ENCODE measurements at places on chromosomes 11 and 22.

GRCh38 chr22:47963660-47964059 is 1201.2 kb downstream of the TBC1D22A start:
- DNase-seq, result no peak

DNA sequence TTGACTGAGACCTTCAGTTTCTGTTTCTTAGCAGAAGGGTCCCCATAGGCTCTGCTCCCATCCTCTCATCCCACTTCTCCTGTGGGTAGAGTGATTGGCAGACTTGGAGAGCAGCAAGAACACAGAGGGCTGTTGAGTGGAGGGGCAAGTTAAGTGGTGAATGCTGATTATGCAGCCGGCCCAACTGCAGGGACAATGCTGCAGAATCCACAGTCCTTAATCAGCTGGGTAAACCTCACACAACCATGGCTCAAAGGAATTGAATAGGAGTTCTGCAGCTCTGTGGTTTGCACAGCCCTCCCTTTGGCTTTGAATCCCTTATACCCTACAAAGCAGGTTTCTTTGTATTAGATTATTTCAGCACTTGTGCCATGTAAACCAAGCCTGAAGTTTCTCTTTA is 161.1 kb downstream of the NAV2 start:
- DNase-seq, result no peak

DNA sequence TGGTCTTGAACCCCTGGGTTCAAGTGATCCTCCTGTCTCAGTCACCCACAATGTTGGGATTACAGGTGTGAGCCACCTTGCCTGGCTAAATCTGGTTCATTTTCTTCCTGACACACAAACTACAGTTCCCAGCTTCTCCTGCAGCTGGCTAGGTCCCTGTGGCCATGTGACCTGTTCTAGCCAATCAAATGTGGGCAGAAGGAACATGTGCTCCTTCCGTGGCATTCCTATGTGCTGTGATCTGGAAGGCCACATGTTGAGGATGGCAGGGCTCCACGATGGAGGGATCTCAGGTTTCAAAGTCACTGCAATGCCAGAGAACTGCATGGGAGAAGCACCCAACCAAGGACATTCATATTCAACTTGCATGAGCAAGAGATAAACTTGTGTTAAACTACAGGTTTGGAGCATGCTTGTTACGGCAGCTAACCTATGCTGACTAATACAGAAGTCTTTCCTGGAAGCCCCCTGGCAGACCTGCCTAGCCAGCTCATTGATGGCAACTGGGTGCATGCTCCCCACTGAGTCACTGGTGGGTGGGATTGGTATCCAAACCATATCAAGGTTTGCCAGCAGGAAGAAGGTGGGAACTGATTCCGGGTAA is 86.0 kb downstream of the RPS6KA4 start:
- DNase-seq, result peak; percentile 50

DNA sequence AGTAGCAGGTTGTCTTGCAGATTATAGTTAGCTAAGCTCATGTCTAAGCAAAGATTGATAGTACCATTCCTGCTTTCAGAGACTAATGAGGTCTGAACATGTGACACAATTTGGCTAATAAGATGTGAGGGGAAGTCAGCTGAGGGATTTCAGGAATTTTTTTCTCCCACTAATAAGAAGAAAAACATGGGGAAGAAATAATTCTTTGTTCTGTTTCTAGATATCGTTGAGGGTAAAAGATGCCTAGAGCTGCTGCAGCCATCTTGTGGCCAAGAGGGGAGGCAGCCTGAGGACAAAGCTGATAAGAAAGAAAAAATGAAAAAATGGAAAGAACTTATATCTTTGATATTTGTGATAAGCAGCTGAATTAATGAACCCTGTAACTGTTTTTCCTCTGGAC is 1334.4 kb downstream of the LRRC4C start:
- DNase-seq, result no peak

DNA sequence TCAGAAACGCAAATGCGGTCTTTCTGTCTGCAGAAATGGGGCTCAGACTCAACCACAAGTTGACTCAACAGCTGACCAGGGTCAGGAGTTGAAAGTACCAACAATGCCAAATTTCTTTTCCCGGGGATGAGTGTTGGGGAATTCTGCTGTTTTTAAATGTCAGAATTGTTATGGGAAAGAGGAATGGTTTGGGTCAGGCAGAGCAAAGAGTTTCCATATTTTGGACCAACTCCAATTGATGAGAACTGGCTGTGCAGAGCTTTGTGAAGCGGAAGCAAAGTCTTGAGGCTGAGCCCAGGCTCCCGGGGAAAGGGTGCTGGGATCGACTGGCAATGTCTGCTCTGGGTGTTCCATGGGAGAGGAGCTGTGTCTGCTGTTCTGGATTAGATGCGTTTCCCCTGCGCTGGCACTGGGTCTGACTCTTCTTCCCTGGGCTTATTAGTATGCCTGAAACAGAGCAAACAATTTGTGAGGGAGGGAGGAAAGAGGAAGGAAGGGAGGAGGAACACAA is 36.2 kb downstream of the TXN2 start:
- peak; percentile 96 for DNase-seq

DNA sequence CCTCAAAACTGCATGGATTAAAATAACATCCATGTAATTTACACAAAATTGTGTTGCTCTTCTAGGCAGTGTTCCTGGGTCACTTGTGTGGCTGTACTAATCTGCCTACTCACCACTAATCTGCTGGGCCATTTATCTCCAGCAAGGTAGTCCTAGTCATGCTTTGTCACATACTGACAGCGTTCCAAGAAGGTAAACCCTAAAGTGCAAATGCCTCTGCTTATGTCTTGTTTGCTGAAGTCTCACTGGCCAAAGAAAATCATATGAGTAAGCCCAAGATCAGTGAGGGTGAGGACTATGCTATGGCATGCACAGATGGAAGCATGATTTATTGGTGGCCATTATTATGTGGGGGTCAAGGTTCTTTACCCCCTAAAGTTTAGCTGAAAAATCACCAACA is 630.2 kb upstream of the LUZP2 start:
- peak; percentile 63 for DNase-seq

DNA sequence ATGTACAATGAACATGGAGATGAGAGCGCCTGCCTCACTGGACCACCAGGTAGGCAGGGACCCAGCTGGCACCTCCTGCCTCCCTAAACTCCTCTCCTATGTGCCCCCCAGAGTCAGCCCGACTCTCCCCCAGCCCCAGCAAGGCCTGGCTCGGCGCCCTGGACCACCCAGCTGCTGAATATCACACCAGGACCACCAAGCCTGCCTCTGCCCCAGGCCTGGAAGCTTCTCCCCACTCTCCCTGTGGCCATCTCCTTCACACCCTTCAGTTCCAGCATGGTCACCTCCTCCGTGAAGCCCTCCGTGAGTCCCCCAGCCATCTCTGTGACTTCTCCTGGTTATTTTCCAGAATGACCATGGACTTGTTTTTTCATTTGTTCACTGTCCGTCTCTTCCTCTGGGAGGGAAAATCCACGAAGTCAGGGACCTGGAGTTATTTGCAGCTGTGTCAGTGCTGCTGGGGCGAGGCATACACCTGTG is 6.4 kb upstream of the LSP1 start:
- no peak for DNase-seq

DNA sequence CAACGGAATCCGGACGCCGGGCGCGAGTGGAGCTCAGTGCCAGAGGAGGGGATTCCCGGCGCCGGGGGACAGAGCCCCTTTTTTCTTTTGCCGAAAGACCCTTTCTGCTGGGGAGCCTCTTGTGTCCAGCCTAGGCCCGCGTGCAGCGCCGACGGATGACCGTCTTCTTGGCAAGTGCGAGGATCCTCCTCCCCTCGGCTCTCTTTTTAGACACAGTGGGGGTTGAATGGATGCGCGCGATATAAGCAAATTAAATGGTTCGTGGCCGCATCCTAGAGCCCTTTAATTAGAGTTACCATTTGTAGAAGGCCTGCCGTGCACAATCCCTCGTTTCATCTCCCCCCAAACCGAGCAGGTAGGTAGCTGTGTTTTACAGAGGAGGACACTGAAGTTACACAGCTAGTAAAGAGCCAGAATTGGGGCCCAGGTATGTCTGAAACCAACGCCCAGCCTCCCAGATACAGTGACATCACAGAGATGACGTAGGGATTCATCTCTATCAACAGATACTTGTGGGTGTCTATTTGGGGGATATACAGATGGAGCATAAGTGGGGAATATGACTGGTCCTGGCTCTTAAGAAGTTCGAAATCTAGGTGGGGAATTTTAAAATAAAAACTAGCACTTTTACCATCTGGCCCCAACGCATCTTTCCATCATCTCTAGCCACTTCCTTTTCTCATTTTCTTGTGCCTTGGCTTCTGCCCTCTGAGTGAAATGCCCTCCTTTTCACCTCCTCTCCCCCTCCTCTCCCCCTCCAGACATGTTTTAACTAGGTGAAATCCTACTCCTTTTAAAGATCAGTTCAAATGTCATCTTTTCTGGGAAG is 875 bp downstream of the TCP11L1 start:
- peak; percentile 48 for DNase-seq

- DNase-seq, result no peak
Observed at GRCh38 chr11:74524978-74525377, 31.5 kb upstream of the LIPT2 start.

DNA sequence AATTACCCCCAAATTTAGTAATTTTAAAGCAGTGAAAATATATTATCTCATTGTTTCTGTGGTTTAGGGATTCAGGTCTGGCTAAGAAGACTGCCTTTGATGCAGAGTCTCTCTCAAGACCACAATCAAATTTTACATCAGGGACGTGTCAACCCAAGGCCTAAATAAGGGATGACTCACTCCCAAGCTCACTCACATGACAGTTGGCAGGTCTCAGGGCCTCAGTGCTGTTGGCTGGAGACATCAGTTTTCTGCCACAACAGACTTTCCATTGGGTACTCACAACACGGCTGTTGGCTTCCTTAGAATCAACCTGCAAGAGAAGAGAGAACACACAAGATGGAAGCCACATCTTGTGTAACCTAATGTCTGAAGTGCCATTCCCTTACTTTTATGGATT is 377.3 kb downstream of the FAM181B start:
- DNase-seq, result peak; percentile 10

- DNase-seq, result peak; percentile 90
Observed at GRCh38 chr11:8650401-8650990, 32.0 kb downstream of the TRIM66 start.

- DNase-seq, result no peak
Observed at GRCh38 chr22:26974914-26975803, 317.8 kb downstream of the MIAT start.

- DNase-seq, result peak; percentile 93
Observed at GRCh38 chr22:36331306-36331911, 56.4 kb downstream of the MYH9 start.

DNA sequence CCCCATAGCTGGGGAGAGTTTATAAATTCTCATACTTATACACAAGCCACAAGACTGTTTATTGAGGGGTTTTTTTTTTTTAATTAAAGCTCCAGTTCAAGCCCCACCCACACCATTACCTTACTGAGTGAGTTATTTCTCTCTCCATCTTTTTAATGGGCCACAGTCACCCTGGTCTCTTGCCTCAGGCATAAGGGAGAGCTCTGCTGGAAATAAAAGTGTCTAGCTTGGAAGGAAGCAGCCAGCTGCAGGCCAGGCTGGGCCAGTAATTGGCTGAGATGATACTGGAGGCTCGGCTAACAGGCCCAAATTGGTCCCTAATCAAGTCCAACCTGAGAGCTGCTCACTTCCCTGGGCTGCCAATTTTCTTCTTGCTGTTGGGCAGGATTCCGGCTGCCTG is 174.1 kb downstream of the INSC start:
- no peak for DNase-seq
